ENCODE measurements at places on chromosomes 13 and 19.
A peak's percentile ranks its signal among the peaks of the same experiment; 100 is the strongest.

DNA sequence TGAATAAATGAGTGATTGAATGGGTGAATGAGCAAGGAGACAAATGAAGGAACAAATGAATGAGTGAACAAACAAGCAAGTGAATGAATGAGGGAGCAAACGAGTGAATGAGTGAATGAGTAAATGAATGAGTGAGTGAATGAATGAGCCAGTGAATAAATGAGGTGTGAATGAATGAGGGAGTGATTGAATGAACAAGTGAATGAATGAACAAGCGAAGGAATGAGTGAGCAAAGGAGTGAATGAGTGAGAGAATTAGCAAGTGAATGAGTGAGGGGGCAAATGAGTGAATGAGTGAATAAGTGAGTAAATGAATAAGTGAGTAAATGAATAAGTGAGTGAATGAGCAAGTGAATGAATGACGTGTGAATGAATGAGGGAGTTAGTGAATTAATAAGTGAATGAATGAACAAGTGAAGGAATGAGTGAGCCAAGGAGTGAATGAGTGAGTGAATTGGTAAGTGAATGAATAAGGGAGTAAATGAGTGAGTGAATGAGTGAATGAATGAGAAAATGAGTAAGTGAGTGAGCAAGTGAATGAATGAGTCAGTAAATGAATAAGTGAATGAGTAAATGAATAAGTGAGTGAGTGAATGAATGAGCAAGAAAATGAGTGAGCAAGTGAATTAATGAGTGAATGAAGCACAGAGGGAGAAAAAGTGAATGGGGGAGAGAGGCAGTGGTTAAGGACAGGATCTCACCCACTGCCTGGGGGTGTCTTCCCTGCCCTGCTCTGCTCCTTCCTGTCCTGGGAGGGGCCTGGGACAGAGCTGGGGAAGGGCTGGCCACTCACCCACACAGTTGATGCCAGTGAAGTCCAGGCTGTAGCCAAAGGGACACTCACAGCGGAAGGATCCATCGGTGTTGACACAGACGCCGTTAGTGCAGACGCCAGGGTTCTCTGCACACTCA is 36.4 kb downstream of the CCL25 start:
- DNase-seq = no peak

- no peak for DNase-seq
These were observed 12.4 kb downstream of the GAS6 start for GRCh38 chr13:113851480-113851803.

GRCh38 chr13:113448885-113449692 is 4.2 kb downstream of the ADPRHL1 start:
- DNase-seq = peak; percentile 47

DNA sequence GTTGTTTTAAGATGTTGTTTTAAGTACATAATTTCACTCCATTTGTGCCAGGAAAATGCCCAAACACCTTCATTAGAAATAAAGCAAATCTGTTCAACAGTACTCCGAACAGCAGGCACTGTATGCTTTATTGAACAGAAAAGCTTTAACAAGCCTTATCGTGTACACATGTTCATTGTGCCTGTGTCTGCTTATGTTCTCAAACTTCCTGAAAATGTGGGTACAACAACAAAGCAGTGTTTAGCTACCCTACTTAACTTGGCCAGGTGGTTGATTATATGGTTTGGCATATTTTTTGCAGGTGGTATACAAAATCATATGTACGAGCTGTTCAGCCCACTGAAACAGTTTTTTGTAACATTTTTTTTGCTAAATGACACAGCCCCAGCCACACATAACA is 718.0 kb downstream of the DACH1 start:
- DNase-seq = no peak

Measured in aorta (tissue), 5 donors.